Prostate gland (tissue), 2 donors: ENCODE measurements at places on chromosomes 2 and 18.

- DNase-seq = no peak
These were observed 14.6 kb downstream of the GULP1 start for GRCh38 chr2:188306271-188306670.

- no peak for DNase-seq
These were observed 691 bp downstream of the KYNU start for GRCh38 chr2:142878031-142878678.

DNA sequence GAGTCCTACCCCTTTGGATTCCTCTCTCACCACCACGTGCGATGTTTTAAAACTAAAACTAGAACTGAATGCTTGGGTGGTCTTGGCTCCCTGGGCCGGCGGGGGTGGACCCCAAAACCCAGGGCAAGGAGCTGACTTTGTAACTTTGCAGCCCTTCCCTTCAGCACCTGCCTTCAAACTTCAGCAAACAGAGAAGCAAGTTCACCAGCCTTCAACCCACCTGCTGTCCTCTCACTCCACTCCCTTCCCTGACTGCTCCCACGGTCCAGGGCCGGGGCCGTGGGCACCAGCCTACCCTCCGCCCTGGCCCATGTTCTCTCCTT, 54.5 kb downstream of the COL6A3 start:
- no peak for DNase-seq

- no peak for DNase-seq
These were observed 189.9 kb upstream of the NDUFV2 start for GRCh38 chr18:8912348-8913326.

GRCh38 chr2:145022666-145023333, 502.9 kb upstream of the ZEB2 start:
- no peak for DNase-seq

GRCh38 chr2:58158481-58158880, 82.6 kb downstream of the FANCL start:
- DNase-seq = no peak

DNA sequence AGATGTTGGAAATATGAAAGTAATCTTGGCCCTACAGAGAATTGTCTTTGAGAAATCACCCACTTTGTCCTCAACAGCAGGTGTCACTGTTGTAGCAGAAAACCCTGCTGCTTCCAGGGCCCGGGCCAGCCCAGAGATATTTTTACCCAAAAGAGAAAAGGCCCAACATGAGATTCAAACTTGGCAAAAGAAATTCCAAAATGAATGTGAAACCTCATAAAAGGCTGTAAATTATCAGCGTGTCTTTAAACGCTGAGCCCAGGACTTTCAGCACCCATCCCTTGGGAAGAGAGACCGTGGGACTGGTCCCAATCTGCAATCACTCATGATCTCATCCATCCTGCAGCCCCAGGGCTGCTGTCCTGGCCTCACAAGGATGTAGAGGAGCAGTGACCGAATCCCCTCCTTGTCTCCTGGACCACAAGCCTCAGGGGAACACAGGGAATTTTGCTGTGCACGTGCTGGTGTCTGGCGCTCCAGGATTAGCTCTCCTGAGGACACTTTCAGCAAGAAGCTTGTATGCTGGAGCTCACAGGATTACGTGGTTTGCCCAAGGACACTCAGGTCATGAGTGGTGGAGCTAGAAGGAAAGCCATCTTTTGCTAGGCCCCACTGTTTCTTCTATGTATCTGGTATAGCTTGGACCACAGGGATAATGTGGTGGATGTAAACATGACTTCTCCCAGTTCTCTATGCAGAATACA, 202.1 kb downstream of the RNF144A start:
- no peak for DNase-seq

DNA sequence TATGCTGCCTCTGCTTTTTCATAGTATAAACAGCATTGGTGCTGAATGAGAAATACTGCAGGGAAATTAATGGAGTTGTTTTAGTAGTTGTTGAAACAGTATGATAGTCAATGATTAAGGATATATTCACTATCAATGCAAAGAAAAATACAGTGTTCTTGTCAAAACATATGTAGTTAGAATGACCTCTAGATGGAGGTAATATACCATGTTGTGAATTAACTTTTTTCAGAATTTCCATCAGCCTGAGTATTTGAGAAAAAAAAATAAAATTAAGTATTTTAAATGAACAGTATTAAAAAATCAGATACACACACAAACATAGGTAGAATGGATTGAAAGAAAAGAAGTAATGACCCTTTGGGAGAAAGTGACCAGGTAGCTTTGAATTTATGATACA, 59.5 kb downstream of the RMDN2 start:
- no peak for DNase-seq

GRCh38 chr2:56207760-56208159, 24.0 kb downstream of the CCDC85A start:
- DNase-seq = no peak

- no peak for DNase-seq
These were observed 979.6 kb upstream of the CDH2 start for GRCh38 chr18:29156531-29156930.

- DNase-seq = no peak
These were observed 168.7 kb upstream of the HDAC4 start for GRCh38 chr2:239569401-239570090.

GRCh38 chr2:162295009-162295408, 23.5 kb downstream of the IFIH1 start:
- DNase-seq = no peak

DNA sequence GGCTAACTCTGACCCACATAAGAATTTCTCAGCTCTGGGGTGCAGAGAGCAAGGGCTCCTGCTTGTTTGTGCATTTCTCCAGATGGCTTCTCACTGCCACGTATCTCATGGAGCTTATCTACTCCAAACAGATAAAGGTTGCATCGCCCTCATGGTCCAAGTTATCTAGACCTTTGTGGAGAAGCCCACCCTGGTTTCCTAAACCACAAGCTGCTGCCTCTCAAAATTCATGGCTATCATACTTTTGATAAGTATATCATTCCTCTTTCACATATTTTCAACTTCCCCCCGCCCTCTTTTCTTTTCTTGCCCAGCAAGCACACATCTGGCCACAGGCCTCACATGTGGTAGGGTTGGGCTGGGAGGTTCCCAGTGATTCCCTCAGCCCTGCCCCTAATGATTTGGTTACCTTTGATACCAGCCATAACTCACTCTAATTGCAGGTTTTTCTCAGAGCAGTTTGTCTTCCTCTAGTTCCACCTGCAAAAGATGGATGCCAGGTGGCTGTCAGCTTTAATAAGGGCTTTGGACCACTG, 146.0 kb downstream of the RHBDD1 start:
- no peak for DNase-seq

GRCh38 chr2:143824791-143825190, 695.1 kb downstream of the ZEB2 start:
- no peak for DNase-seq

- no peak for DNase-seq
These were observed 105.8 kb upstream of the CAVIN2 start for GRCh38 chr2:191952515-191953270.

DNA sequence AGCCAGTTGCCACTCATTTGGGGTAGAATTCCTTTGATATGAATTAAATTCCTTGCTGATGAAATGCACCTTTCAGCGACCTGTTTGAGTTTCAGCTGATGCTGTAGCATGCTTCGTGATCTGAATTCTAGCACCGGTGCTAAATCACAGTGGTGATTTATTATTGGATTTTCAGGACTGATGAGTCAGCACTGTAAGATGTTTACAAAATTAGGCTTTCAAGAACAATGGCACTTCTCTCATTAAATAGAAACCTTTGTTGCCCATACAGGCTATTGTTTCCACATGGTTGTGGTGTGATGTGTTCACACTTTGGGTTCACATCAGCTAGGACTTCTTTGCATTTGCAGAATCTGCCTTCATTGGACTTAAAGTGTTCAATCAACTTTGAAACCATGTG, 687.7 kb downstream of the ARHGAP15 start:
- DNase-seq = no peak

GRCh38 chr18:23703057-23703986, 14.1 kb downstream of the LAMA3 start:
- peak; percentile 57 for DNase-seq

- DNase-seq = peak; percentile 23
These were observed 33.6 kb downstream of the GCG start for GRCh38 chr2:162118166-162119031.

DNA sequence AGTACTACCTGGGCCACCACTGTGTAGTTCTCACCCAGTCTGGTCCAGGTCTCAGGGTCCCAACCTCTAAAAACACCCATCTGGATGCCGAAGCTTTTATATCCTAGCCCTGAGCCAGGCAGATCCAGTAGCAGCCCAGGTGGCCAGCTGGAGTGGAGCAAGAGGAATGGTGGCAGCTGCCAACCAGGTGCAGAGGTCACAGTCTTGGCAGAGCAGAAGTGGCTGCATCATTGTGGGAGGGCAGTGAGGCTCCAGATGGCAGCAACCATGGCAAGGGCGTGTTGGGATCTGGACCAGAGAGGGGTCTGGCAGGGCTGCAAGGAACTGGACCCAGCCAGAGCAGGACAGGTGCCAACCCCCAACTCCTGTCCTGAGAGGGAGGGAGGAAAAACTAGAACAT, 72.2 kb upstream of the AGAP1 start:
- no peak for DNase-seq

DNA sequence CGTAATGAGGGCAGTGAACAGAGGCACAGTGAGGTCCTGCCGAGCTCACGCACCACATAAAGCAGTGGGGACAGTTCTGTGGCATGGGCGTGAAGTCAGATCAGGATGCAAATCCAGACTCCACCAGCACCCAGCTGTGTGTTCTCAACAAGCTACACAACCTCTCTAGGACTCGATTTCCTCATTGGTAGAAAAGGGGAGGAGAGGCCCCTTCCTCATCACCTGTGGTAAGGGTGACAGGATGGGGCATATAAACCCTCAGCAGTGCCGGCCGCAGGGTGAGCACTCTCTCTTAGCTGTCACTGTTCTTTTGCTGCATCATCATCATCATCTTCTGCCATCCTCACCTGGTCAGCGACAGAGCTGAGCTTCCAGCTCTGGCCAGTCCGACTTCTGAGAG, 54.8 kb downstream of the C2orf76 start:
- DNase-seq = no peak

GRCh38 chr2:101442667-101443061, 32.2 kb downstream of the RFX8 start:
- DNase-seq = no peak

GRCh38 chr18:45412577-45412976, 202.7 kb upstream of the SLC14A2 start:
- no peak for DNase-seq

- no peak for DNase-seq
These were observed 132.0 kb upstream of the MYCN start for GRCh38 chr2:15808204-15808910.

- no peak for DNase-seq
These were observed 55.3 kb downstream of the HS1BP3 start for GRCh38 chr2:20595439-20596192.

- no peak for DNase-seq
These were observed 5.3 kb upstream of the FLACC1 start for GRCh38 chr2:201362396-201362795.

DNA sequence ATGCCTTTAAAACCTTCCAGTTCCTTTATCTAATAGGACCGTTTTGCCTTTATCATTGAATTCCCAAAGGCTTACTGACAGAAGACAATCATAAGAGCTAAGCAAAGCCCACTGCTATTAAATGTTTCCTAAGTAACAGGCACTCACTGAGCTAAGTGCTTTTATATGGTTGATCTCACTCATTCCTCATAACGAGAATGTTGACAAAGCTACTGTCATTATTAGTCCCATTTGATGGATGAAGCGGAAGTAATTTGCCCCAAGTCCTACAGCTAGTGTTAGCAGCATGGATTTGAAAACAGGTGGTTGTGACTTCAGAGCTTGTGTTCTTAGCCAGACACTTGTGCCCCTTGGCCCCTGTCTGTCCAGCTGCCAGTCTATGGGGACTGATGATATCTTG, 134.8 kb upstream of the SERPINE2 start:
- no peak for DNase-seq

GRCh38 chr2:63334910-63335309, 253.4 kb downstream of the WDPCP start:
- DNase-seq = no peak

DNA sequence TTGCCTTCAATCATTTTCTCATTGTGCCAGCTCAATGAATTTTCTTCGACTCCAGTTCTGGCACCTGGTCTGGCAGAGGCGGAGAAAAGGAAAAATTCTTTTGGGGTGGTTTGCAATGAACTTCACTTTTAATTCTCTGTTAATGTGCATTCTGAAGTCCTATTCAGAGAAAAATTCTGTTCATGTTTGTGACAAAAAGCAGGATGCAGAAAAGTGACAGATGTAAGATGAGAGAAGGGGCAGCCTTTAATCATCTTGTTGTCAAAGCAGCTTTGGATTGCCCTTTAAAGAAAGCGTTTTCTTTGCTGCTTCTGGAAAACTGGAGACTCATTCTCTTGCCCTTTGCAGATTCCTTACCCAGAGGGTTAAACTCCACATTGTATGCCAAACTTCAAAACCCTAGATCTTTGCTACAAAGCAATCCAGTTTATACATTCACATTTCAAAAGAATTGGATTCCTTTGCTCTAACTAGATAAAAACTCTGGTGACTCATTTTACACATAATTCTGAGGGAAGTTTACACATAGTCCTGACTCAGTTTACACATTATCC, 94.6 kb upstream of the CAVIN2 start:
- DNase-seq = no peak

DNA sequence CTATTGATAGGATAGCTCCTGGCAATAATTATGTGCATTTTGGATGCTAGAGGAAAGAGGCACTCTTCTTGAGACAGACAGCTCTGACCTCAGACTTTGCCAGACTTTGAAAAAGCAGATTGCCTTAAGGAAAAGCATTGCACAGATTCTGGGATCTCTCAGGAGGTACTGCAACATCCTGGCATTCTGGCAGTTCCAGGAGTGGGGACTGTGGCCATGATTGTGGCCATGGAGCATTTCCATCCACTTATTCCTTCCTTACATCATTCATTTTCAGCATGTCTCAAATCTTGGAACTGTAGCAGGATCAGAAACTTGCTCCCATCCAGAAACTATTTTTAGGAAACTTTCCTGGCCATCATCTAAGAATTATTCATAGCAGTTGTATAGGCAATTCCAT, 144.9 kb upstream of the FOSL2 start:
- DNase-seq = no peak

- DNase-seq = no peak
These were observed 16.9 kb upstream of the CD28 start for GRCh38 chr2:203689426-203690116.

DNA sequence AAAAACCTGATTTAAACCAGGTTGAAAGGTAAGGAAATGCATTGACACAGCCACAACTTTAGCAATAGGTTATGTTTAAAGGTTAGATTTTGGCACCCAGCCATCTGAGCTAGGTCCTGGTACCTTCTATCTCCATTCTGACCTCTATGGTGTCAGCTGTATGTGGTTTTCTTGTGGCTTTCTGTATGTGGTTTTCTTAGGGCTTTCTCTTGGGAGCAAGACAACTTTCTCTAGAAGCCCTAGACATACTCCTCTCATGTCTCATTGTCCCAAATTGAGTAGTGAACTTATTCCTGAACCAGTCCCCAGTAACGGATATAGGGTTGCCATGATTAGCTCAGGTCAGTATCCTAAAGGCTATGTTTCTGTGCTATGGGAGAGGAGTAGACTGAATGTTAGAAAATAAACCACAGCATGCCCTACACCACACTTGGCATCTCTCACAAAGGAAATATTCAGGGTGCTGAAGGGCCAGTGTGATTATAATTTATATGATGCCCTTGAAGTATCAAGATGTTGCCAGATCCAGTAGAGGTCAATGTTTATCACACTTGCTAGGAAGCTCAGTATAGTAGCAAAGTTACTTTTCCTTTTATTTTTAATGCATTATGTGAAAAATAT, 176.1 kb downstream of the CAPN13 start:
- DNase-seq = no peak
